ENCODE measurements at places on chromosomes 16 and 17.

GRCh38 chr16:23527961-23528643 is 17.8 kb upstream of the GGA2 start:
- DNase-seq = no peak

GRCh38 chr16:19463468-19464315 is 46.0 kb downstream of the TMC5 start:
- no peak for DNase-seq

GRCh38 chr17:4161192-4161966 is 18.4 kb downstream of the CYB5D2 start:
- no peak for DNase-seq

DNA sequence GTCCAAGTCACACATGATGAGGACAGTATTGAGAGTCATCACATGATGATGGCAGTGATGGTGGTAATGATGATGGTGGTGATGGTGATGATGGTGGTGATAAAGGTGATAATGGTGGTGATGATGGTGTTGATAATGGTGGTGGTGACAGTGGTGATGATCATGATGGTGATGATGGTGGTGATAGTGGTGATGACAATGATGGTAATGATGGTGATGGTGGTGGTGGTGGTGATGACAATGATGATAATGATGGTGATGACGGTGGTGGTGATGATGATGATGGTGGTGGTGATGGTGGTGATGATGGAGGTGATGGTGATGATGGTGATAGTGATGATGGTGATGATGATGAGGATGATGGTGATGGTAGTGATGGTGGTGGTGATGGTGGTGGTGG is 190.2 kb upstream of the ZNF469 start:
- no peak for DNase-seq

DNA sequence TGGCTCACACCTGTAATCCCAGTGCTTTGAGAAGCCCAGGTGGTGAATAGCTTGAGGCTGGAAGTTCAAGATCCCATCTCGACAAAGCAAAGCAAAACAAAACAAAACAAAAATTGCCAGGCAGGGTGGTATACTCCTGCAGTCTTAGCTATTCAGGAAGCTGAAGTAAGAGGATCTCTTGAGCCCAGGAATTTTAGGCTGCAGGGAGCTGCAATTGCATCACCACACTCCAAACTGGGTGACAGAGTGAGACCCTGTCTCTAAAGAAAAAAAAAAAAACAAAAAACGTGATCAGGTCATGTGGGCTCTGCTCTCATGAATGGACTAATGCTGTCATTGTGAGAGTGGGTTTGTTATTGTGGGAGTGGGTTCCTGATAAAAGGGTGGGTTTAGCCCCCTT is 409.1 kb downstream of the NPIPA7 start:
- no peak for DNase-seq

DNA sequence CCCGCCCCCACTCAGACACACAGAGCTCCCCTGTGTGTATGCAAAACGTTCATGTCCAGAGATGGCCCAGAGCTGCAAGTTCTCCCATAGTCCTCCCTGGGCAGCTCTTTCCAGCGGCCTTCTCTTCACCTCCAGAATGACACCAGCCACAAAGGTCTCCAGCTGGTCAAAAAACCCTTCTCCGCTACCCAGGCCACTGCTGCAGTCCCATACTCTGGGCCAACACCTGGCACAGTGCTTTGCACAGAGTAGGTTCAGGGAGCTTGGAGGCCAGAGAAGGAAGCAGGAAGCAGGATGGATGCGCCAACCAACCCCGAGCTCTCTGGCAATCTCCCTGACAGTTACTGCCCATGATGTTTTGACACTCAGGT is 1.1 kb upstream of the STAT5B start:
- no peak for DNase-seq

DNA sequence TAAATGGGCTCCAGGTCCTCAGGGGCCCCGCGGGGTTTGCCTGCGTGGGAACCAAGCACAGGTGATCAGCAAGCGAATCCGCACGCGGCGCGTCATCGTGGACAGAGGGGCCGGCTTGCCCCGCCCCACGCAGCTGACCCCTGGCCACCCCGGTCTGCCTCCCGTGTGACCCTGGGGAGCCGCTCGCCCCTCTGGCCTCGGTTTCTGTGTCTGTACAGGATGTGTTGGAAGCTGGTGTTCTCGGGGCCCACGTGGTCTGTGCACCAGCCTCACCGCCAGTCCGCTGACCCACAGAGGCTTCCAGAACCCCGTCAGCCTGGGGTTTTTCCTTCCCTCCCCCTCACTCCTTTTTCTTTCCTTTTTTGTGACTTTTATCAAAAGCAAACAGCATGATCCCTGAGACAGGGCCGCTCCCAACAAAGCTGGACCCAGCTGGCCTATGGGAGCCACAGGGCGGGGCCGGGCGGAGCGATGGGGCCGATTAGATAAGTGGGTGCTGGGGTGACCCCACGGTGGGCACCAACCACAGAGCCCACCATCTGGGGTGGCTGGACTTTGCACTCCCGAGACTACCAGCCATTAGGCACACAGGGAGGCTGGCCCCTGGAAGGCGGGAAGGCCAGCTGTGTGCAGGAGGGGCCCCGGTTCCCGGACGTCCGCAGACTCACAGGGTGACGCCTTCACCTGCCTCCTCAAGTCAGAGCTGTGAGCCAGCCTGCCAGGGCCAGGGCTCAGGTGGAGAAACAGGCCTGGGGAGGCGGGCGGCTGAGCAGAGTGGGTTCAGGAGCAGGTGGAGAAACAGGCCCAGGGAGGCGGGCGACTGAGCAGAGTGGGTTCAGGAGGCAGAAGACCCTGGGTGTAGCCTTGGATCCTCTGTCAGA is 56.0 kb downstream of the ZFPM1 start:
- DNase-seq = no peak

DNA sequence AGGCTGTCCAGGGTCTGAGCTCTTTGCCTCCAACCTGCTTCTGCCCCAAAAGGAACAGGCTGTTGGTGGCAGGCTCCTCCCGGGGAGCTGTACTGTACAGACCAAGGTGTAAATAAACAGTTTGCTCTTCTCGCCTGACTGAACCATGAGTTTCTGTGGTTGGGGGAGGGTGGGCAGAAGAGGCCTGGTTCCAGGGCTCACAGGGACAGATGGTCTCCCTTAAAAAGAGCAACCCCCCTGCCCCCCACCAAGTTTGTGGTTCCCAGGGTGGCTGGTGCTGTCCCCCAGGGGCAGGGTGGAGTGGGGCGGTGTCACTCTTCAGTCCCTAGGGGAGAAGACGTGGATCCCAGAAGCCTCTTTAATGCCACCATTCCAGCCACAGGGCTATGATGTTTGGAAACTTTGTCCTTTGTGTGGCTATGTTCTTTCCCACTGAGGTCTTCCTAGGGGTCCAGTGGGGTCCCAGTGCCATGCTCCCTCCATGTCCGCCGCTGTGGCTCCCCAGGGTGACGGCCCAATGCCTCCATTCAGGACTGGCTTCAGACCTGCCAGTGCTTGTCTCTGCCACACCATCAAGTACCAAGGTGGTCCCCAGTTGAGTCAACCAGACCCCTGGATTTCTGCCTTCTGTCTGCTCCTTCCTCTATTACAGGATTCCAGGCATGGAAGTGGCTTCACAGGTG is 146.7 kb downstream of the RAB11FIP4 start:
- DNase-seq = no peak

GRCh38 chr17:44903012-44903685 is 3.9 kb upstream of the EFTUD2 start:
- DNase-seq = no peak

DNA sequence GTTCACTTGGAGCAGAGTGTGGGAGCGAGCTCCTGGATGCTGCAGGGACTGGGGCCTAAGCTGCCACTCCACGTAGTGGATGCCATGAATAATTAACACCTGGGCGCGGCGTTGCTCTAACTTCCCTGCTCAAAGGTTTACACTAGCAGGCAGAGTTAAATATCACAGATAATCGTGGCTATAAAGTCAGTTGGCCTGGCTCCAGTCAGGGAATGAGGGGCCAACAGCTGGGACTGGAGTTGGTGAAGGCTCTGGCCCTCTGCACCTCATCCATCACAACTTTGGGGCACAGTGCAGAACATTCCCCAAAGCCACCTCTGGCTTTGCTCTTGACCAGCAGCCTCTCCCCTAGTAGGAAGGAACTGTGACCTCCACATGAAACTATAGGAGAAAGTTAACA is 10.9 kb downstream of the HOXB4 start:
- DNase-seq = no peak

GRCh38 chr17:75289832-75290337 is 652 bp upstream of the SLC25A19 start:
- DNase-seq = no peak

DNA sequence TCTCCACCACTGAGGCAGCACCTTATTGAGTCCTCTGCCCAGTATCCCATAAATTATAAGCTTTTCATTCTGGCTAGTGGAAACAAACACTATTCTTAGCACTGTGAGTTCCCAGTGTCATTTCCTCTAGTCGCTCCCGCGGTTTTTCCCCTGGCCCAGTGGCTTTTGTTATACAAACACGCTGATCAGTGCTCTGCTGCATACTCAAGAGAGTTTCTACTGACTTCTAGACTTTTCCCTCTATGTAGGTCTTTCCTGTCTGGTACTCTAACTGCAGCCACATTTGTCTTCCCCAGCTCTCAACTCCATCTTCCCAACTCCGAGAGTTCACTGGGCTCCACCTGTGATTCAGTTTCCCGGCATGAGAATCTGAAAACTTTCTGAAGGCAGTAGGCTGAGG is 556.6 kb upstream of the SALL1 start:
- DNase-seq = no peak

DNA sequence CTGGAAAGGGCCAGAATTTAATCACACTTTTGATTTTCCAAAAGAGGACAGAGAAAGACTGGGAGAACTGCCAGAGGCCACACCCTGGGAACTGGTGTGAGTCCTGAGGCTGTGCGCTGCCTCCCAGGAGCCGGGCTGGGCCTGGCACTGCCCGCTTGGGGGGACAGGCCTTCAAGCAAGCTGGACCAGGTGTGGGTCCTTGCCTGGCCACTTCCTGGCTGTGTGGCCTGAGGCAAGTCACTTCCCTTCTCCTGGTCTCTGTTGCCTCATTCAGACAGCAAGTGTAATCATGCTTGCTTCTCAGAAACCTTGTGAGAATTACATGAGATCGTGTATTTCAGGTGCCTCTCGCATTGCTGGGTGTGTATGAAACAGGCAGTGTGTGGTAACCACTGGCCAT is 143.0 kb downstream of the SNX29 start:
- no peak for DNase-seq

- no peak for DNase-seq
These were observed 97.4 kb upstream of the ZFHX3 start for GRCh38 chr16:73145166-73145880.

GRCh38 chr17:29369831-29370735 is 20.1 kb upstream of the TAOK1 start:
- DNase-seq = peak; percentile 68

Measured in D721Med (cell line).